ENCODE measurements at places on chromosomes 7 and 10.

- no peak for DNase-seq
Measured at GRCh38 chr7:95290166-95290830, 34.0 kb downstream of the PON1 start.

DNA sequence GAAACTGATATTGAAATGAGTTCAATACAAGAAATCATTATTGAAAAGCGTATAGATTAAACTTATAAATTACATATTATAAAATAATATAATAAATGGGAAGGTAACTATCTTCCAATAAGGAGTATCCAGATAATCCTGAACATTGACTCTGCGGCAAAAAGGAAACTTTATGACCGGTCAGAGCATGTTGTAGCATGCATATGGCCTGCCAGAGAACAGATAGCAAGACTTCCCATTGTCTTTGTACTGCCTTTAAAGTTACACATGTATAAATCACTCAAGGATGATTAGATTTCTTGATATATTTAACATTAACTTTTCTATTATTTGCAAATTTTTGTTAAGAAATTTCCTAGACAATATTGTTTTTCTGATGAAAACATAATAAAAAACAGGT, 56.2 kb upstream of the ETV1 start:
- no peak for DNase-seq

DNA sequence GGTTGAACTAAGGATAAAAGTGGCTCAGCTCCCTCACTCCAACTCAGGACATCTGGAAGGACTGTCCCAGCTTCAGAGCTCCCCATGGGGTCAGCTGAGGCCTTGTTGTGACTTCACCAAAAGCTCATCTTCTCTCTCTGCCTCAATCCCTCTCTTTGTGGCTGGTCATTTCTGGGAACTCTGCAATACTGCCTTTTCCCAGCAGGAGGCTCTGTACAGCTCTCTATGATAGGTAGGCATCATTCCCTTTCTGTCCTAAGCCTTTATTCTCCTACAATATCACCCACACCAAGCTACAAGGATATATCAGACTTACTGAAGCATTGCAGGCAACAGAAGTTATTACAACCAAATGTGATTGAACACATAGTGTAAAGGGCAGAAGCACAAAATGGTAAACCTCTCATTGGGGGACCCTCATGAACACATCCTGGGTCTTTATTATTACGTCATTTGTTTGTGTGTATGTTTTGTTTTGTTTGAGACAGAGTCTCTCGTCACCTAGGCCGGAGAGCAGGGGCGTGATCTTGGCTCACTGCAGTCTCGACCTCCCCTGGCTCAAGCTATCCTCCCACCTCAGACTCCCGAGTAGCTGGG, 36.7 kb upstream of the PRPS1L1 start:
- DNase-seq: no peak

DNA sequence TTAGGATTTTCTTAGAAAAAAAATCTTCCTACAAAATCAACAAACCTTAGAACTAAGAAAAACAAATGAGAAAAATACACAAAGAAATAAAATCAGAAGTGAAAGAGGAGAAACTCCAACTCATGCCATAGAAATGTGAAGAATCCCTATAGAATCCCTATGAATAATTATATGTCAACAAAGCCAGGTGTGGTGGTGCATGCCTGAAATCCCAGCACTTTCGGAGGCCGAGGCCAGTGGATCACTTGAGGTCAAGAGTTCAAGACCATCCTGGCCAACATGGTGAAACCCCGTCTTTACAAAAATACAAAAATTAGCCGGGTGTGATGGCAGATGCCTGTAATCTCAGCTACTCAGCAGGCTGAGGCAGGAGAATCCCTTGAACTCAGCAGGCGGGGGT, 27.1 kb downstream of the ACSM6 start:
- DNase-seq: peak; percentile 48

GRCh38 chr7:40306596-40306995, 171.8 kb downstream of the SUGCT start:
- peak; percentile 65 for DNase-seq

- DNase-seq: peak; percentile 49
Measured at GRCh38 chr7:113087071-113087998, 708 bp upstream of the GPR85 start.

GRCh38 chr7:82442492-82443035, 1.0 kb downstream of the CACNA2D1 start:
- peak; percentile 48 for DNase-seq

DNA sequence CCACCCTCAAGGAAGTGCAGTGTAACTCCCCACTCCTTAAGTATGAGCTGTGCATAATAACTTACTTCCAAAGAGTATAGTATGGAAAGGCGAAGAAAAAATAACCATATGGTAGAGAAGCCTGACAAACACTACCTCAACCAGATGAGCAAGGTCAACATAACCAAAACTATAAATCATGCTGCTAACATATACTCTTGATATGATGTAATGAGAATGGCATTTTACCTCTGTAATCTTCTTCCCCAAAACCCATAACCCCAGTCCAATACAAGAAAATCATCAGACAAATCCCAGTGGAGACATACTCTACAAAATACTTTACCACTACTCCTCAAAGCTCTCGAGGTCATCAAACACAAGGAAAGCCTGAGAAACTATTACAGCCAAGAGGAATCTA, 15.8 kb downstream of the OSBPL3 start:
- no peak for DNase-seq

GRCh38 chr7:54299426-54299825, 242.7 kb upstream of the VSTM2A start:
- no peak for DNase-seq
